SHP77 (cell line): ENCODE measurements at places on chromosomes 12 and 14.

DNA sequence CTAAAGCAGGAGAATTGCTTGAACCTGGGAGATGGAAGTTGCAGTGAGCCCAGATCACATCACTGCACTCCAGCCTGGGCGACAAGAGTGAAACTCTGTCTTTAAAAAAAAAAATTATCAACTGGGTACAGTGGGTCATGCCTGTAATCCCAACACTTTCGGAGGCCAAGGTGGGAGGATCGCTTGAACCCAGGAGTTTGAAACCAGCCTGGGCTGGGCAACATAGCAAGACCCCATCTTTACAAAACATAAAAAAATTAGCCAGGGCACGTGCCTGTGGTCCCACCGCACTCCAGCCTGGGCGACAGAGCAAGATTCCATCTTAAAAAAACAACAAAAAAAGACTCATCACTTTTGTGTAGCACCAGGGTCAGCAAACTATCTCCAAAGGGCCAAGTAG, 7.1 kb upstream of the NANOG start:
- DNase-seq, result no peak

- no peak for DNase-seq
Measured at GRCh38 chr12:124823272-124823970, 40.2 kb downstream of the SCARB1 start.

GRCh38 chr12:25276199-25276937, 25.6 kb upstream of the KRAS start:
- DNase-seq, result peak; percentile 72

- no peak for DNase-seq
Measured at GRCh38 chr14:60225265-60225664, 23.8 kb upstream of the PPM1A start.

GRCh38 chr14:33465846-33466700, 484.8 kb downstream of the EGLN3 start:
- DNase-seq, result no peak

DNA sequence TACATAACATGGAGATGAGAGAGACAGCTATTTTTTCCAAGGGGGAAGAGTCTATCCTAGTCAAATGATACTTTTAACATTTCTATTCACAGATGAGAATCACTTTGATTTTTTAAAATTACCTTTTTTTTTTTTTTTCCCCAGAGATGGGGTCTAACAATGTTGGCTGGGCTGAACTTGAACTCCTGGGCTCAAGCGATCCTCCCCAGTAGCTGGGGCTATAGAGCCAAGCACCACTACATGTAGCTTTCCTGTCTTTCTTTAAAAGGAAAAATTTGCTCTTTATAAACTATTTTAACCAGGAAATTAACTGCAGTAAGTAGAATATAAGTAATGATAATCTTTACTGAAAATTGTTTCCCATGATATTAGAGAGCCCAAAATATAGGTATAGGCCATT, 3.3 kb downstream of the PRICKLE1 start:
- DNase-seq, result no peak

DNA sequence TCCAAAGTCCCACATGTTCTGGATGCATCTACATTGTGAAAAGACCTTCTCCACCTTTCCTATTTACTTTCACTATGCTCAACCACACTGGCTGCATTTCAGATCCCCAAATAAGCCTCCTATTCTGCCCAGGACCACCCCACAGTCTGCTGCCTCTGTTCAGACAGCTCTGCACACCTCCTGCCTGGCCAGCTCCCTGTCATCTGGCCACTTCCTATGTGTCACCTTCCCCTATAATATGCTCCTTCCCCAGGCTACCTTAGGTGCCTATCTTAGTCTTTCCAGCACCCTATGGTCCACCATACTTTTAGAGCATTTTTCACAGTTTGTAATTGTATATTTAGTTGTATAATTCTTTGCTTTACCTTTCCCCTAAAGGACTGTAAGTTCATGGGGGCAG, 50.5 kb downstream of the IFNG start:
- DNase-seq, result no peak

DNA sequence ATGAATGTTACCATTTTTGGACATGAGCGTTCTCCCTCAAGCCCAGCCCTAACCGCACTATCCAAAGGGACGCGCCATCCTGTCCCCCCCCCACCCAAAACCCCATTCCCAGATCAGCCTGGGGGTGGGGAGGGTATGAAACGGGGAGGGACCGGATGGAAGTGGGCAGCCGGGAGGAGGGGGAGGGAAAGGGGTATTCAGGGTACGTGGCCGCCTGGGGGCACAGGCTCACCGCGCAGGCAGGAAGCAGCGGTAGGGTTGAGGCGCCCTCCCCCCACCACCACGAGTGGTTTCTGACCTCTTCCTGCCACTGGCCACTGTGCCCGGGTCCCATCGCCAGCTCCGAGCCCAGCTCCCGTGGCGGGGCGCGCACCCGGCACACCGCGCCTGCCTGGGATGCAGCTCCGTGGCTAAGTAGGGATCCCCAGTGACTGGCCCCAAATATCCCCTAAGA, 1.4 kb downstream of the ACTN1 start:
- DNase-seq, result peak; percentile 16

- no peak for DNase-seq
Measured at GRCh38 chr12:27024291-27024690, 1.9 kb downstream of the MED21 start.

- peak; percentile 44 for DNase-seq
Measured at GRCh38 chr12:4604684-4605193, 42.7 kb downstream of the DYRK4 start.

DNA sequence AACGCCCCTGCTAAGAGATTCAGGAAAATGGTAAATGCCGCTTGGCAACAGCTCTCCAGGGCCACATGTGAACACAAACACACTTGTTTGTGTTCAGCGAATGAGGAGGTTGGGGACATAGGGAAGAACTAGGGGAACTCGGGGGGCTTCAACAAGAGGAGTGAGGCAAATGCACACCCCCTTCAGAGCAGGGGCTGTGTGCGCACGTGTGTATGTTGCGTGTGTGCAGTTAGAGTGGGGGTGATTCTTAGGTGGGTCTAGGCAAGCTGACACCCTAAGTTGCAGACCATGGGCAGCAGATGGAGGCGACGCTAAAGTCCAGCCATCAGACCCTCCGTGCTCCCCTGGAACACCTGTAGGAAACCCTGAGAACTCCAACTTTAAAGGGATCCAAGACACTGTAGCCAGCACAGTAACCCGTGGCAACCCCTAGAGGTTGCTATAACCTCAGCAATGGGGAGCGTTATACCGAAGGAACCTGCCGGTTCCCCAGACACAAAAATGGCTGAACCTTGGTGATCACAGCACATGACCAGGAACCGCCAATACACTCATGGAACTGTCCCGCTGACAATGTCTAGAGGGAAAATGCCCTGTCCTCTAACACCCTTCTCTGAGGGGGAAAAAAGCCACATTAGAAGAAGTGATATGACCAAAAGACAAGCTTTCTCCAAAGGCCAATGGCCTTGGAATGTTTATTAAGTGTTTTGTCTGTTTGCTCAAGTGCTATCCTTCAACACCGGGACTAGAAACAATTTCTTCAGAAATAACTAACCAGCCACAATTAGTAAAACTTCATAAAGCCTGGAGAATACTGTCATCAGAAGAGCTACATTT, 86.5 kb upstream of the CEP83 start:
- DNase-seq, result peak; percentile 7

GRCh38 chr12:74801625-74802024, 264.0 kb downstream of the ATXN7L3B start:
- no peak for DNase-seq

- DNase-seq, result no peak
Measured at GRCh38 chr12:17079251-17079909, 473.4 kb upstream of the LMO3 start.

DNA sequence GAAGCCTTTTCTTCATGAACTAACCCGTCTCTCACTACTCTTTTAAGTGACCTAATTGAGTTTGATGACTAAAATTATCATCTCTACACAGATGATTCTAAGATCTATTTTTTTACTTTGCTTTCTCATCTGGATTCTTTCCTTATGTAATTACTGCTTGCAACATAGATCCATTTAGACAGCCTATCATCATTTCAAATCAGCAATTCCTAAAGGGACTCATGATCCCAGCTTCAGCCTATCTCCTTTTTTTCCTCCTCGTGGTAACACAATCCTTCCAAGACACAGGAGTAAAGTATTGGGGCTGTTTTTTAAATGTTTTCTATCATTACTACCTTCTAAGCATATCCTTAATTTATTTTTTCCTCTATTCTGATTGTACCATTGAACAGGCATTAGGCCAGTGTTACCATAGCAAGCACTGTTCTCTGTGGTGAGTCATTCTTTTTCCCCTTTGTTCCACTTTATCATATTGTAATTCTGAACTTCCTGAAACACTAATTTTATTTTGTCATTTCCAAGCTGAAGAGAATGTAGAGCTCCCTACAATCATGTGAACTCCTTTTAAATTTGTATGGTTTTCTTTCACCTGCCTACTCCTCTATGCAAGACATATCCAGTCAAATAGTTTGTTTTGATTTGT, 190.4 kb upstream of the FAR2 start:
- no peak for DNase-seq

- DNase-seq, result no peak
Measured at GRCh38 chr14:93742761-93743160, 45.5 kb downstream of the PRIMA1 start.
